ENCODE measurements at places on chromosomes 6 and 20. TPM values are rescaled to one million over a fixed set of nuclear protein-coding genes. Genes with fewer than 3 reads are reported as not detected.

GPX5 gene
- total RNA-seq = not detected

GRCh38 chr20:35284992-35285805 is 627 bp upstream of the EIF6 start:
- no peak for DNase-seq

- DNase-seq = peak; percentile 90
Measured at GRCh38 chr6:89412071-89413005, at the start of gene RRAGD. Gene RRAGD, minus strand, starts transcription at chr6:89412273. Its CDS starts 280 bp downstream, at chr6:89411993.

GRCh38 chr6:26571592-26572296 is 25.0 kb upstream of the ABT1 start:
- no peak for DNase-seq

DNPH1 gene
- 36.5 TPM for total RNA-seq

DNA sequence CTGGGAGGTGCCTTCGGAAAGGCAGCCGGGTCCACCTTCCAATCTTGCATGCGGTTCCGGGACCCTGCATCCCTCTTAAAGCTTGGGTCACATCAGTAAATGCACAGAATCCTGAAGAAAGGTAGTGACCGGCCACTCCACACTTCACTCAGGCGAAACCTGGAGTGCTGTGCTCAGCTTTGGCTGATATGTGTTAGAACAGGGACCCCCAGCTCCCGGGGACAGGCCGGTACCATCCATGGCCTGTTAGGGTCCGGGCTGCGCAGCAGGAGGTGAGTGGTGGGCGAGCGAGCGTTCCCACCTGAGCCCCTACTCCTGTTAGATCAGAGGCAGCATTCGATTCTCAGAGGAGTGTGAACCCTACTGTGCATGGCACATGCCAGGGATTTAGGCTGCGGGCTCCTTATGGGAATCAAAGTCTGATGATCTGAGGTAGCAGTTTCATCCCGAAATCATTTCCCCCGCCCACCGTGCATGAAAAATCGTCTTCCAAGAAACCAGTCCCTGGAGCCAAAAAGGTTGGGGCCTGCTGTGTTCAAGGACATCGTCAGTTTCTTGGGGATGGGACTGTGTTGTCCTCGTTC is 143.0 kb downstream of the ERMARD start:
- DNase-seq = peak; percentile 41

DNA sequence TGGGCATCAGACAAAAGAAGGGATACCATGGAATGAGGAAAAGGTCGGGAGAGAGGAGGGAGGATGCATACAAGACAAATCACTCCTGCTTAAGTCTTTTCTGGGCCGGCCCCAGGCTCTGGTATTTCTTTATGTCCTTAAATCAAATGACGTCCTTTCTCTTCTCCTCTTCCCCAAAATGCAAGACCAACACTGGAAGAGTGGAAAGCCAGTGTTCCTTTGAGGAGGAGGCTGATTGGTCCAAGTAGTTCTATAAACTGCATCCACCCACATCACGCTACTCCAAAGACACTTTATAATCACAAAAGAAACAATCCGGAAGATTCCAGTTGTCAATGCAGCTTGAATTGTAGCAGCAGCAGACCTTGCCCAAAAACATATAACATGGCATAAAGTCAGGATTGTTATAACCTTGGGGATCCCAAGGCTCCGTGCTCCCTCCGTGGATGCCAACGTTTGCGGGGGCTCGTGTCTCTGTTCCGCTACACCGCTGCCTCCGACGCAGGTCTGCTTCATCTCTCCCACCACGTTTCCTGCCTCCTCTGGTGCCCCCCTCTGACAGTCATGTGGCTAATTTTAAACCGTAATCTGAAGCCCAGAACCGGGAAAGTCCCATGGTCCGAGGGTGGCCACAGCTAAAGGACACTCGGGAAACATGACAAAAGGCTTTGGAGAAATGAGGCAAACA is 47.1 kb downstream of the MCUR1 start:
- DNase-seq = peak; percentile 81

DNA sequence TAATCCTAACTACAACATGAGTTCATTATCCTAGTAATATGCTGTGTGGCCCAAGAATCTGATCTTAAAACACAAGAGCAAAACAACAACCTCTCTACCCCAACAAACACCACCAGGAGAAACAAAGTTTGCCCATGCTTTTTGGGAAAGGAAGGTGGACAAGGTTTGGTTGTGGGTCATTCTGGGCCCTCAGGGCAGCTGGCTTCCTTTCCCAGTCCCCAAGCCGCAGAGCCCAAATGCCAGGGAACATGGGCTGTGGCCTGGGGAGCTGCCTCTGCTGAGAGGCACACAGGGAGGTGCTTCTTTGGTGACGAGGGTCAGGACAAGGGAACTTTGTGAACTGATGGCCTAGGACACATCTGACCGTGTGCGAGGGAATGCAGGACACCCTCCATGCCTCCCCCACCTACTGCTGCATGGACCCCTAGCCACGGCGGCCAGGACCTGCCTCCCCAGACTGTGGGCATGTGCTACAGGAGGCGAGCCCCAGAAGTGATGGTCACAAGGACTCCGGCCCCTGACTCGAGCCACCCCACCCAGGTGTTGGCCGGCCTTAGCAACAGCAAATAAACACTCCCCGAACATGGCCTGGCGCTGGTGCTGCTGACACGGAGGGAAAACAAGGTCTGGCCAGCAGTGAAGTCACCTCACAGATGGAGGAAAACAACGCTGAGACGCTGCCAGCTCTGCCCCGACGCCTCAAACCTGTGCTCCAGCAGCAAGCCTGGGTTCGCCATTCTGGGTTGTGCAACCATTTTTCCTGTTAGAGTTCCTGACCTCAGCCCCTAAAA is 55.6 kb downstream of the RRBP1 start:
- no peak for DNase-seq

DNA sequence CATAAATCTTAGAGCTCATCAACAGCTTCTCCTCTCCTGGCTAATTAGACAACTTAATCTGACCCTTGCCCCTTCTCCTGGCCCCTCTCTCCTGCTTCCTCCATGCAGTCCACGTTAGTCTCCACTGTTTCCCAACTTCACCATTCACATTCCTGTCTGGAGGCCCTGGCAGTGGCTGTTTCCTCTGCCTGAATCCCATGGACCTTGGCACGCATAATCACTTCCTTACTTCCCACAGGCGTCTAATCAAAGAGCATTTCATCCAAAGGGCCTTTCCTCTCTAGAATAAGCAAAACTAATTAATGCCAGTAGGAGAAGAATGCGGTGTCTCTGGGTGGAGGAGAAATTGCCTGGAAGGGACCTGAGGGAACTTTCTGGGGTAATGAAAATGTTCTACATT is 16.4 kb upstream of the XRN2 start:
- DNase-seq = no peak

DNA sequence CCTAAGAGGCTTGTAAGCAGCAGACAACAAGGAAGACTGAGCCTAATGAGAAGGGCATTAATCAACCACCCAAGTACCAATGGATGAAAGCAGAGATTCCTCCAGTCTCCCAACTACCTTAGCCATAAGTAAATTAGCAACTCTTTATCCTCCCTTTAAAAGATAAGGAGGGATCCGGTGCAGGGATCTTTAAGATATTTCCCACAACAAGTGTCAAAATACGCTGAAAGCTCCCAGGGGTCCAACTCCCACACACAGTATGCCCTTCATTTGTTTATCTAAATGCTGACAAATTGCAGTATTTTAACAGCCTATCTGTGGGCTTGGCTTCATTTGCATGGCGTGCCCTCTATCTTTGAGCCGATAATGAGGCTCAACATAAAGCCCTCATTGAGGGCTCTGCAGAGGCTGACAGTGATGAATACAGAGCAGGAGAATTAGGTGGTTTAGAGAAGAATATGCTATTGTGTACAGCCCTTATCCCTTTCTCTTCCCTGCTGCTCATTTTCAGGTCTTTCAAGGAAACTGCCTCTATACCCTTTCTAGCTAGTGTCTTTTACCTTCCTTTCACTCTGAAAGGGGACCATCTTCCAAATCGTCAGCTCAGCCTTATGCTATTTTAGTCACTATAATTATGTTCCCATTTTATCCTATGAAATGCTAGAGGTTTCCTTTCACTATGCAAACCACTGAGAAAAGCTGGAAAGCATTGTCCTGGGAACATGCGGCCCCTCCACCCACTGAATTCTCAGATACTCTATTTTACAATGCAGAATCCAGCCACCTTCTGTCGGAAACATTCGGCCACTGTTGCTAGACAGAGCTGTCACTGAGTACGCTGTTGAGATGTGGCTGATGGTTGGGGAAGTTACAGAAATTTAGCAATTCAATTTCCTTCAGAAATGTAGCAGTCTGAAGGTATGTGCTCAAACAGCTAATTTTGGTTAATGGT is 575.2 kb upstream of the JAG1 start:
- DNase-seq = no peak

DNA sequence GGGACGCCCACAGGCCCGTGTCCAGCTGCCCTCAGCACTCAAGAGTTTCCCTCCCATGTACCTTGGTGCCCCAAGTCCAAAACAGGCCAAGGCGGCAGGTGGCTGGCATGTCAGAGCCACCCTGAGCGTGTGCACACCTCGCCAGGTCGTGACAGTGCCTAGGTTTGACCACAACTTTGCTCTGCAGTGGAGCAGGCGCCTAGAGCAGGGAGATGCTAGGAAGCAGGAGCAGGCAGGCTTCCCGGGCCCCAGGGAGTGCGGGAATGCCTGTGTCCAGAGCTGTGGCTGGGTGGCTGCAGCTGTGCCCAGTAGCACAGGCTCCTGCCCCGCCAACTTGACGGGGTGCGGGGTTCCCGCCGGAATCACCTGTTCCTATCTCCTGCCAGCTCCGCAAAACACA is 380.8 kb upstream of the IMPG1 start:
- DNase-seq = no peak

- no peak for DNase-seq
Measured at GRCh38 chr6:32759669-32760068, 3.7 kb downstream of the HLA-DQB2 start.

GRCh38 chr6:10393544-10394225 is 21.2 kb downstream of the TFAP2A start:
- DNase-seq = no peak

GRM1 gene
- not detected for total RNA-seq

PAK5 gene
- not detected for total RNA-seq

- DNase-seq = no peak
Measured at GRCh38 chr20:10178091-10178490, 40.5 kb upstream of the SNAP25 start.

- peak; percentile 39 for DNase-seq
Measured at GRCh38 chr20:58718121-58718563, 25.5 kb downstream of the NPEPL1 start.

- no peak for DNase-seq
Measured at GRCh38 chr6:99305021-99305554, 44.4 kb downstream of the FAXC start.

NKX2-2 gene
- total RNA-seq = not detected

GRCh38 chr20:46057856-46058598 is 29.0 kb downstream of the SLC12A5 start:
- no peak for DNase-seq

ATP6V1G2 gene
- 1.1 TPM for total RNA-seq

DNA sequence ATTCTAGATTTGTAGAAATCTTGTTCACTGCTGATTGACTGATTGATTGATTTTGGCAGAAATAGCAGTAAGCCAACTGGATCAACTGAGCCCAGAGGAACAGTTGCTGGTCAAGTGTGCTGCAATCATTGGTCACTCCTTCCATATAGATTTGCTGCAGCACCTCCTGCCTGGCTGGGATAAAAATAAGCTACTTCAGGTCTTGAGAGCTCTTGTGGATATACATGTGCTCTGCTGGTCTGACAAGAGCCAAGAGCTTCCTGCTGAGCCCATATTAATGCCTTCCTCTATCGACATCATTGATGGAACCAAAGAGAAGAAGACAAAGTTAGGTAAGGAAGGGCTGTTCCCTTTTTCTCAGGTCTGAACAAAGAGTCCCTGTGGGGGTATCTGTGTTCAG is 31.2 kb downstream of the TREML1 start:
- no peak for DNase-seq

ADGRB3 gene
- 0.74 TPM for total RNA-seq

DNA sequence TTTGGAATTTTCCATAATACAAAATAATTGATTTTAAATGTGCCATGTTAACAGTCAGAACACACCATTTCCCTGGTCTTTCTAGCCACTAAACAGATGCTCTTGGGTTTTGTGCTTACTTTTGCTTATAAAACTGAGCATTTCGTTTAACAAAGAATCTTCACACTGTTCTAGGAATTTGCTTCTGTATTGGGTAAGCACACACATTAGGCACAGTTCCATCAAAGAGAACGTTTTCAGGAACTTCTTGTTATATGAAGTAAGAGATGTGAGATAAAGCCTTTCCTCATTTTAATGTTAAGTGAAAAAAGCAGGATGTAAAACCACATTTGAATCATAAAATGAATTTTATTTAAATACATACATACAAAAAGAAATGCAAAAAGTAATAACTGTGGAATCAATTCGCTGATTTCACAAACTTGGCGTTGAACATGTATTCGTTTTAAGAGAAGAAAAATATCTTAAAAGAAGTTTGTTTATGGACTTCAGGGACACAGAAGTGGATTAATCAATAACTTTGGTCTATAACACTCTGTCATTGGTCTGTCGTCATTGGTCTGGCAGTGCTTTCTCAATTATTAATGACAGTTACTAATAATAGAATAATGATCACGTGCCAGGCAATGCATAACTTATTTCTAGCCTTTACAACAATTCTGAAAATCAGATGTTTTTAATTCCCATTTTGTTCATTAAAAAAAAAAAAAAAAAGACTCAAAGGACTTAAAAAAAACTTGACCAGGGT is 199.9 kb upstream of the PRDM1 start:
- no peak for DNase-seq

PBX2 gene
- 51.5 TPM for total RNA-seq

PRPH2 gene
- 1.4 TPM for total RNA-seq

All from mesenteric fat pad (tissue), 1 donor.